ENCODE measurements at places on chromosomes 5 and 9.

DNA sequence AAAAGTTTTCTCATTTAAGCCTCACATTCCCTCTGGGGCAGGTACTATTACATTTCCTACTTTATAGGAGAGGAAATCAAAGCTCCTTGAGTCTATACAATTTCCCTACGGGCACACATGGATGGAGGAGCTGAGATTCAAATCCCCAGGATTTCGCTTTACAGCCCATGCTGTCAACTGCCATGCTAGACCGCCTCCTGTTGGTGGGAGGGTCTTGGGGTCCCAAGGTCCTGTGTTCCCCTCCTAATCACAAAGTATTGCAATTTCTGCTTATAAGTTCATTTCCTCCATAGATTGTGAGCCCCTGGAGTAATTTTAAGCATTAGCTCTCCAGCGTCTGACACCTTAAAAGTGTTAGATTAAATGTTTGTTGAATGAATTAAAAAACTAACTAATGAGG is 95.9 kb upstream of the SMARCA2 start:
- DNase-seq, result no peak

DNA sequence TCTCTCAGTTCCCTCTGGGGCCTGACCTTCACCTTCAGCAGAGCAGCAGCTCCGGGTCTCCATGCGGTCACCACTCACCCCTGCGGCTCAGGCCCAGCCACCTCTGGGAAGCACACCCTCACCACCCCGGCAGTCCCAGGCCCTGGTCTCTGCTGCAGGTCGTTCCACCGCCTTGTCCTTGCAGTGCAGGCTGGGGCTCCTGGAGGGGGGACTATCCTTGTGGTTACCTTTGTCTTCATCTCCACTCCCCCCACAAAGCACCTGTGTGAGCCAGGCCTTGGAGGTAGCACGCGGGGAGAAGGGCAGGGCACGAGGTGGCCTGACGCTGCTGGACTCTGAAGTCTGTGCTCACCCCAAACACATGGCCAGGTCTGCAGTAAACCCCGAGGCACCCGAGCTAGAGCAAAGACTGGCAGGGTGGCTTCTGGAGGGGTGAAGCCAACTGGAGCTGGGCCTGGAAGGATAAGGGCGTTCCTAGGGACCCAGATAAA is 33.2 kb upstream of the RXRA start:
- DNase-seq, result no peak

GRCh38 chr5:73694089-73694488 is 68.1 kb downstream of the ARHGEF28 start:
- no peak for DNase-seq

DNA sequence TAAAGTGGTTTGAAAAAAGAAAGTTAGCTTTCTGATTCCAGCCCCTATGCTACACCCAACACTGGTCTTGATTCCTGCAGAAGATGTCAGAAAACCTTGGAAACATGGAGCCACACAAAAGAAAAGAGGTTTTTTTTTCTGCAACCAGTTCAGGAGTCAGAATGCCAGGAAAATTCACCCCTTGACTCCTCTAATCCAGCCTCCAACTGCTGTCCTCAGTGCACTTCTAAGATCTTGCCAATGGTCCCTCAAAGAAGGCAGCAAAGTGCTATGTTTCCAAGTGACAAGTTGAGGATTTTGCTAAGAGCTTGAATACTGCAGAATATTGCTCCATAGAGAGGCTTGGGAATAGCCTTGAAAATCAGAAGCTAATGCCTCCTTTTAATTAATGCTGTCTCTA is 110.2 kb downstream of the TRIM32 start:
- no peak for DNase-seq

DNA sequence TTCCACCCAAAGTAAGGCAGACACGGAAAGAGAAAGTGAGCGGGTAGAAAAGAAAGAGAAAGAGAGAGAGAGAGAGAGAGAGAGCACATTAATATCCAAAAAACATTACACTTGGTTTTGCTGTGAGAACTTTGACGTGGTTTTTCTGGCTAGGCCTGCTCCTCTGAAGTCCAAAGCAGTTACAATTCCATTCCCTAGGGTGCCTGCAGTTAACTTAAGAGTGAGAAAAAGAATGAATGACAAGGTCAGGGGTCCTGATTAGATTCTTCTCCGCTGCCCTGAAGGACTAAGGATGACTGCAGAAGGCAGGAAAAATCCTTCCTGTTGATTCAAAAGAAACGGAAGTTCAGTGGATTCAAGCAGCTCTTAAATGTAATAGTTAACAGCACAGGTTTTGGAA is 589.8 kb downstream of the PRELID2 start:
- DNase-seq, result peak; percentile 37

Measured in eye (tissue), 1 donor.